ENCODE measurements at places on chromosomes 12 and 14.

DNA sequence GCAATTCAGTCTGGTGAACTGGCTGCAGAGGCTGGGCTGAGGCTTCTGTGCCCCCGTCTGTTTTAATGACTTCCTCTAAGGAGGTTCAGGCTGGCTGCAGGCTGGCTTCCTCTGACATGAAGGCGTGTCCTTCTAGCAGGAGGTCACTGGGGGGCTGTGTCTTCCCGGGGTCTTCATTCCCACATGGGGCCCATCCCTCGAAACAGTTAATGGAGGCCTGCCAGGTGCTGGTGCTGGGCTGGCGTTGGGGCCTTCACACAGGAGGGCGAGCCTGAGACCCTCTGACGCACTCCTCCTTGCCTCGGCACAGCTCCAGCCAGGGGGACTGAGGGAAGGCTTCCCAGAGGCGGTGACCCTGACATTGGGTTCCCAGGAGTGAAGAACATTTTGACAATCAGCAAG lies 57.7 kb upstream of the DLK1 start:
- no peak for DNase-seq

GRCh38 chr12:39300799-39301198 lies 142.1 kb downstream of the KIF21A start:
- DNase-seq = no peak

DNA sequence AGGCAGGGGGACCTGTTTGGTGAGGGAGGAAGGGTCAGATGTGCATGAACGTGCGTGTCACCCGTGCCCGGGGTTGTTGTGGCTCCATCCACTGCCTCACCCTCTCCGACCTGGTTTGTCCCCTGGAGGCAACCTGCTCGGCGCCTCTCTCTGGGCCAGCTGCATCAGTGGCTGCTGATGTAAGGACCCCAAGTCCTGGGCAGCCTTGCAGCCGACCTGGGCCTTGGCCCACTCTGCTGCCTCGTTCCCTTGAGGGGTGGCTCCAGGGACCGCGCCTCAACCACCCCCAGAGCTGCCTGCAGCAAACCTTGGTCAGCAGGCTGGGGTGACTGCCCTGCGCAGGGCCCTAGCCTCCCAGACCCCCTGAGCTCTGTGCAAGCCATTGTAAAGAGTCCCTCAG lies 351.7 kb downstream of the TMEM121 start:
- DNase-seq = peak; percentile 24

- DNase-seq = no peak
These were observed 19.9 kb downstream of the COL2A1 start for GRCh38 chr12:47984331-47984801.

- DNase-seq = no peak
These were observed 139.4 kb downstream of the MON2 start for GRCh38 chr12:62605981-62606380.

DNA sequence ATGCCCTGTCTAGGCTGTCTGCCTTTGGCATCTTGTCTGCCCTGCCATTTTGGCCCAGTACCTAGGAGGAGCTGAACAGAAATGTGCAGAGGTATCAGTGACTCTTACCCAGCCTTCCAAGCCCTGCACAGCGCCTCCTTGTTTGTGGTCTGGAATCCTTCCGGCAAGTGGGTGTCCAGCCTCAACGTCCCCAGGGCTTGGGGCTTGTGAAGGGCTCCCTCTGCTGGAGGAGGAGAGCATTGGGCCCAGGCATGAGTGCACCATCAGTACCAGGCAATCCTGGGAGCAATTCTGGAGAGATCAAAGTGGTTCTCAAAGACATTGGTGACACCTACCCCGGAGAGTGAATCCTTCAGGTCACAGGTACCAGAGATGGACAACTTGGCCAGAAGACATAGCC lies 2.4 kb upstream of the TCL1B start:
- peak; percentile 39 for DNase-seq

GRCh38 chr14:82740547-82740946 lies 1206.9 kb upstream of the SEL1L start:
- DNase-seq = no peak

DNA sequence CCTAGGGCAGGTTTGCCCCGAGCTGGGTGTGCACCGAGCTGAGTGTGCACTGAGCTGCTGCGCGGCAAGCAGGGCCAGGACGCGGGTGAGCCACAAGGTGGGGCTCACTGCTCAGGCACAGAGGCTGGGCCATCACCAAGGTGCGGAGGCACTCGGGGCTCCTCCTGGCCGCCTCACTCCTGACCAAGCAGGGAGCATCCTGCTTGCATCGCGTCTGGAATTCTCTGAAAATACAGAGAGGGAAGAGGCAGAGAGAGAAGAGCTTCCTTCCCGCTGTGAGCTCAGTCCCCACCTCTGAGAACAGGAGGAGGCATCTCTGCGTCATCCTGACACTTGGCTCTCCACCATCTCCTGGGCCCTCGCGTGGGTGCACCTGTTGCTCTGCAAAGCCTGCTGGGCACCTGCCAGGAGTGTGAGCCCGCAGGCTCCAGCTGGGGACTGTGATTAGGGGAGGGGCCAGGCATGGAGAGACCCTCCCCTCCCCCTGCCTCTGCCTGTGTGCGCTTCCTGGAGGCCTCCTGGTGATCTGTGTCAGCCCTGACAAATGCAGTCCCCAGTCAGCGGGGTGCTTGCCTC lies 116.3 kb downstream of the GLT1D1 start:
- DNase-seq = peak; percentile 56

GRCh38 chr14:53956427-53957201 lies at the start of gene BMP4:
TSS of gene BMP4 (minus strand) at chr14:53956825. CDS start at chr14:53952222, 4,603 bp downstream.
- DNase-seq = peak; percentile 39

- DNase-seq = no peak
These were observed 7.9 kb downstream of the DYNC1H1 start for GRCh38 chr14:101972126-101972866.

GRCh38 chr14:99134516-99135046 lies 137.4 kb downstream of the BCL11B start:
- peak; percentile 27 for DNase-seq

- DNase-seq = no peak
These were observed 36.8 kb downstream of the CCDC177 start for GRCh38 chr14:69537900-69538299.

DNA sequence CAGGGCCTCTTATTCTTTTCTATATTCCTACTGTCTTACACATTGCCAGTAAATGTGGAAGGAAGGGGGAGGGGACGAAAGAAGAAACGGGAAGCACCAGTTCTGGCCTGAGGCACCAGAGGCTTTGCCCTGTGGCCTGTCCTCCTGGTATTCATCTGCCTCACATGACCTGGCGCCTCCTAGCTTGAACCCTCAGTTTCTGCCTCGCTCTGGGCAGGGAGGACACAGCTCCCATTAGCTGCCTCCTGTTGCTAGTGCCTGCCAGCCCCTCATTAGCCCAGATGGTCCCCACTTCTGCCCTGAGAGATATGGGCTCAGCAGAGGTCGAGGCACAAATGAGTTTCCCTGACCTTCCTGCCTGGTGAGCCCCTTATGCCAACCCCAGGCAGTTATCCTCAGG lies 3.0 kb upstream of the PLEKHG6 start:
- no peak for DNase-seq

DNA sequence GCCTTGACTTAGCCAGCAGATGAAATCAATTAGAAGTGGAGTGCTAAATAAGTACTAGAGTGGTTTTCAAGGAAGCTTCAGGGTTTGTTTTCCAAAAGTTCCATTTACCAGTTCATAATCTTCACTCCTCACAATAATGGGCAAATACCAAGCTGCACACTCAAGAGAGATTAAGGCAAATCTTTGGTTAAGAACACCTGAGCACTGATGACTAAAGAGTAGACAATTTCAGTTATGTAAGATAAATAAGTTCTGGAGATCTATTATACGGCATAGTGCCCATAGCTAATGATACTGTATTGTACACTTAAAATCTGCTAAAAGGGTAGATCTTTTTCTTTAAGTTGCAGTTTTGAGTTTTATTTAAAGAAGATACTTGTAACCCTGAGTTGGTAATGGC lies 125.0 kb downstream of the ARMH4 start:
- DNase-seq = no peak

- no peak for DNase-seq
These were observed 200.5 kb upstream of the OR4E1 start for GRCh38 chr14:21874167-21874566.

GRCh38 chr12:8609061-8609570 lies 3.5 kb downstream of the AICDA start:
- DNase-seq = no peak

- peak; percentile 54 for DNase-seq
These were observed 465 bp downstream of the ADSS1 start for GRCh38 chr14:104724407-104724980.

DNA sequence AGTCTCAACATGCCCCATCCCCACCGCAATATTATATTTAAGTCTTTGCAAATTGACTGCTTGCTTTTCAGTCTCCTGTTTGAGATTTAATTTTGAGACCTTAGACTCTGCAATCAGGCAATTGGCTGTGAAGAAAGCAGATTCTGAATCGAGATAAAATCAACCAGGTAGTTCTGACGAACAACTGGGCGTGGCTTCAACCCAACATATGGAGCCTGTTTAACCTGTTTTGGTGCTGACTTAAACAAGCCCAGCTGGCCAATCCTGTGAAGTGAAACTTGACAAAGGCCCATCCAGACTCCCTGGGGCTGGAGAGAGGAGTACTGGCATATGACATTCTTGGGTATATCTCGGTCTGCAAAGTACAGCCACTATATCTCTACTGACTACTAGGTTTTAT lies 9.8 kb upstream of the CIPC start:
- DNase-seq = no peak

- DNase-seq = no peak
These were observed 45.2 kb downstream of the WDHD1 start for GRCh38 chr14:54981698-54982097.

DNA sequence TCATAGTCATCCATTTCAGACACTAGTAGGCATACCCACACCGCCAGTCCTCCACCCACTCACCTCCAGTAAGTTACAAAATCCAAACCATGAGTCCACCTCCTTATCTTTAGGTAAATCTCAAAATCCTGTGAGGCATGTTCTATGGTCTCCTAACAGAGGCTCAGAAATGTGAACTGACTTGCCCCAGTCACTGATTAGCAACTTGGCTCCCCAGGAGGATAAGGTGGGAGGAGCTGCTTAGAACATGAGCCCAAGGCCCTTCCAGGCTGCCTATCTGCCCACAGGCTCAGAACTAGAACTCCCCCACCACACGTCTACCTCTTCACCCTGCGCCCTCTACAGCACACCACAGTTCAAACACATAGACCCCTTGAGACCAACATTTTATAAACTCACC lies 19.9 kb downstream of the SETD3 start:
- DNase-seq = no peak

- DNase-seq = no peak
These were observed 18.6 kb downstream of the CCER1 start for GRCh38 chr12:90936230-90937005.

DNA sequence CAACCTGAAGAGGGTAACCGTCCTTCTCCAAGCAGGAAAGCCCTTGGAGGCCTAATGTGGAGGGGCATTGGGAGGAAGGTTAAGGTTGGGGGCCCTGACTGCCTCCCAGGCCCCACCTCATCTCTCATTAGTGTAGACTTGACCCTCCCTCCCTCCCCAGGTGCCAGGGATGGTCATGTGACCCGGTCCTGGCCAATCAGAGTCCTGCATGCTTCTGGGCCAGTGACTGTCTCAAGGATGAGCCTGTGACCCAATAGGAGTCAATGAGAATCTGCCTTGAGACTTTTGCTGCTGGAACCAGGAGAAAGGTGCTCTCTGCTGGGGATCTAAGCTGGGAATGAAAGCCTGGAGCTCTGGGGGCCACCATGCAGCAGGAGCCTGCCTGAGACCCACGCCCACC lies 70.8 kb downstream of the NCOR2 start:
- DNase-seq = no peak

DNA sequence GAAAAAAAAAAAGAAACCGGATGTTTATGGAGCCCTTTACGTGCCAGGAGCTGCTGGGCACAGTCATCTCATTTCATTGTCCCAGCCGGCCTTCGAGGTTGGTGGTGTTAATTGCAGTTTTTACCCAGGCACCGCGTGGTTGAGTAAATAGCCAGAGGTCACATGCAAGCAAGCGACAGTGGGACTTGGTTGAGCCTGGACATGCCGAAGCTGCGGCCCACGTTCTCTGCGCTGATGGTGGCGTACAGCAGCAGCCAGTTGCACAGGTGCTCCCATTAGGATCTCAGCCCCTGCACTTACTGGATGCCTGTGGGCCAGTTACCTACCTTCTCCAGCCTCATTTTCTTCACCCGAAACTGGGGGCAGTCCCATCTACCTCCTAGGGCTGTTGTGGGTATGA lies 54.0 kb downstream of the TSPAN9 start:
- DNase-seq = no peak

DNA sequence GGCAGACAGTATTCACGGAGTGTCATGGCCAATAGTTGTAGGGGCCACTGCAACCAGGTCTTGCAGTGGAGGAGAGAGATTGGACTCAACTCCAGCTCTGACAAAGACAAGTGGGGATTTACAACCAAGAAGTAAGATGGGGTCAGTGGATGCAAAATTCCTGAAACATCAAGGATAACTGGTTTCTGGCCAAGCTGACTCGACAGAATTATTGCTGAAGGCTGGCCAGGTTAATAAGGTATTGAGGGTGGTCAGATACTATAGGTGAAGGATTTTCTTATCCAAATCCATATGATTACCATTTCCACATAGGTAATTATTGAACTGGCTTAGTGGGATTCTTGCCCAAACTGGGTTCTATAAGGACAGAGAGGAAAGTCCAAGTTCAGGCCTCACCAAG lies 64.9 kb upstream of the FOXG1 start:
- DNase-seq = no peak

DNA sequence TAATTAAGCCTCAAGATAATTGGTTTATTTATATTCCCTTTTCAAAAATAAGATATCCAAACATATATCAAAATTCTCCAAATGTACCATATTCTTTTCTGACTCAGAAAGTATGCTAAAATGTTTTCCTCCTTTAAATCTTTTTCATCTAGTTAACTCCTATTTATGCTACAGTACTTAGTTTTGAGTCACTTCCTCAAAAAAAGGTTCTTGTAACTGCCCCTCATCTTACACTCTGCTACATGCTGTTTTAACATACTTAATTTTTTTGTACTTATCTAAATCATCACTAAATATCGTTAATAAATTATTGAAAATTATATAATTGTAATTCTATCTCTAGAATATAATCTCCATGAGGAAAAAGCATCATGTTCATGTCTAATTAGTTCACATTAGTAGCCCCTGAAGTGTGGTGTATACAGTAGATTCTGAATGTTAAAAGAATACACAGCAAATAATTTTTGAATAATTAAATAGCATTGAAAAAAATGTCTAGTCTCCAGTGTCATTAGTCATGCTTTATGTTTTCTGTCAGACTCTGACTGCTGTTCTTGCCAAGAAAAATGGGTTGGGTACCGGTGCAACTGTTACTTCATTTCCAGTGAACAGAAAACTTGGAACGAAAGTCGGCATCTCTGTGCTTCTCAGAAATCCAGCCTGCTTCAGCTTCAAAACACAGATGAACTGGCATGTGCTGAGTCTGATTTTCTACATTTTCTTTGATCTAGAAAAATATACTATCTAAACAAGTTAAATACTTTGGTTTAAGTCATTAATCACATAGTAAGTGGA lies 3.5 kb downstream of the KLRD1 start:
- DNase-seq = no peak

DNA sequence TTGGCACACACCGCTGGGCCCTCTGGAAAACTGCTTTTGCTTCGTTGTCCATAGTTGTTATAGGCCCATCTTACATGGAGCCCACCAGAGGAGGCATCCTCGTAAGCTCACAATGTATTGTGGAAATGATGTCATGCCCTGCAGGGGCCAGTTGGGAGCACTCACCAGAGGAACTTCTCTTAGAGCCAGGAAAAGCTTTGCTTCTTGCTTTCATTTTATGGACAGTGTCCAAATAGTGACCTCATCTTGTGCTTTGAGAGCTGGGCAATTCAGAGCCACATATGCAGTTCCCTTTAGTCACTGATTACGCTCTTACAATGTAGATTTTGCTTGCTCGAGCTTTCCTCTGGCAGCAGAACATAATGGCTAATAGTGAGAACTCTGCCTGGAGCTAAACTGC lies 275.6 kb downstream of the AACS start:
- DNase-seq = no peak
